Neural progenitor cell (in vitro differentiated cells): ENCODE measurements at places on chromosomes 11 and 22.

GRCh38 chr11:842370-843002 is at the start of the genes POLR2L and TSPAN4:
Gene POLR2L (minus strand): TSS chr11:842529. CDS start chr11:842508, 21 bp downstream.
Gene TSPAN4 (plus strand): TSS chr11:842852. CDS start chr11:850305, 7,453 bp downstream.
- DNase-seq: peak; percentile 97

- DNase-seq: peak; percentile 83
Observed at GRCh38 chr22:31148953-31149627, 8.8 kb upstream of the PLA2G3 start.

GRCh38 chr22:17137861-17138425 is 16.8 kb upstream of the TMEM121B start:
- DNase-seq: no peak

DNA sequence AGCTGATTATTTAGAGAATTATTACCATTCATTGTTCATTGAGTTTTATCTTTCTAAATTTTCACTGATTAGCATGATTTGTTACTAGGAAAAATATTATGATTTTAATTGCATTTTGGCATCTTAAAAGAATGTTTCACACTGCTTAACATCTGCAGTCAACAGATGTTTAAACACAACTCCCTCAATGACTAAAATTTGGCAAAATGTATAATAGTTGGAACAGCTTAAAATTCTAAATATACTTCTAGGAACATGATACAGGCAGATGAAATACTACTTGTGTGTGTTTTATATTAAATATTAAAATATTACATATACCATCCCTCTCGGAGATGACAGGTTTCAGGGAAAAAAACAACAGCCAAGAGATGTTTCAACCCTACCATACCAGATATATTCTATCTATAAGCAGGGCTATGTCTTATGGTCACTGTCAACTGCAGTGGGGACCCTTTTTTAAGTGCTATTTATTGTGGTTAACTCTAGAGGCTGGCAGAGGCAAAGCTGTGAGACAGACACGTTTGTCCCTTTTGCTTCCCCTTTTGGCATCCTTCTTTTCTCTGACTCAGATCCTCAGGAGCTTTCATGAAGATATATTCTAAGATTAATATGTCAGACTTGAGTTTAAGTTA is 81.9 kb downstream of the BDNF start:
- no peak for DNase-seq

DNA sequence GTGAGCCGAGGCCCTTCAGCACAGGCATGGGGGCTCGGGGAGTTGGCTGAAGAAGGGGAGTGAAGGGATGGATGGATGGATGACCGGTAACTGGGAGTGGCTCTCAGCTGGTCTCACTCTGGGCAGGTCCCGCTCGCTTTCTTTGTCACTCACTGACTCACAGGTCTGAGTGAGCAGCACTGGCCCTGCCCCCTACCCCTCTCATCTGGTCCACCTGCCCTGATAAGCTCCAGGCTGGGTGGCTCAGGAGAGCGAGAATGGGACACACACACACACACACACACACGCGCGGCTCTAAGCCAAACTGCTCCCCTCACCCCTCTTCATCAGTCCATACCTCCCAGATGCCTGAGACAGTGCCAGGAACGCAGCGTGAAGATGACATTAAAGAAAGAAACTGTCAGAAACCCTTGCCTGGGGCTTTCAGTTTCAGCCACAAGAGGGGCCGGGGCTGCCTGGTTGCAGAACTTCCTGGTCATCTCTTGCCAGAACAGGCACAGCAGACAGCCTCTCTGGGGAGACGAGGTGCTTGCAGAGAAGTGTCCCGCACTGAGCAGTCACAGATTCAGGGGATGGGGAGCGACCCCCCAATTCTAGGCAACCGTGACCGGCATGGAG is 16.5 kb upstream of the SHISAL1 start:
- no peak for DNase-seq

DNA sequence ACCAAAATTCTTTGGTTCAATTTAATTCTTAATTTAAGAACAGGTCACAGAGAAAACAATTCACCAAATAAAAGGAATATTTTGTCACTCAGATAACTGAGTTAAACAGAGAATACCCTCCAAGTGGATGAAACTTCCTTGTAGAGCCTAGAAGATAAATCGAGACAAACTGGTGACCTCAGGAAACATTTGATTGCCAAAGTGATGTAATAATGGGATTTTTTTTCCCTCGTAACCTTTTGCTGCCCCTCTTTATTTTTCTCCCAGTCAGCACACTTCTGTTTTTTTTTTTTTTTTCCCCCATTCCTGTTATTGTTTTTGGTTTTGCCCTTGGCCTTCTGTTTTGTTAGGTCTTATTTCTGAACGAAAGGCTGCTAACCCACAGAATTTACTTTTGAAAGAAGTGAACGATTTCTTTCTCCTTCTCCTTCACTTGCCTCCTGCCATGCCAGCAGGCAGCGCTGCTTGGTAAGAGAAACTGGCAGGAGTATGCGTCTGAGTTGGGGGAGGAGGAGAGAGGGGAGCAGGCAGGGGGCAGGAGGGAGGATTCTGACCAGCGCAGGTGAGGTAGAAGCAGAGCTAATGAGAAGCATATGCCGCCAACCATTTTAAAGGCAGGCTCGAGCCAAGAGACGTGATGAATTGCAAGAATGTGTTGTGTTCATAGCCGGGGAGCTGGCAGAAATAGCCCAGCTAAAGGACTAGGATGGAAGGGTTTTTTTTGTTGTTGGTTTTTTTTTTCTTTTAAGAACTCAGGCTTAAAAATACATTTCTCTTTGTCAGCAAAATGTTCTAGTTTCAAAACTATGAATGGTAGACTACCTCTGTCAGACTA is 121.9 kb upstream of the MTMR2 start:
- peak; percentile 55 for DNase-seq

- DNase-seq: no peak
Observed at GRCh38 chr11:19093976-19094375, 23.0 kb upstream of the ZDHHC13 start.

DNA sequence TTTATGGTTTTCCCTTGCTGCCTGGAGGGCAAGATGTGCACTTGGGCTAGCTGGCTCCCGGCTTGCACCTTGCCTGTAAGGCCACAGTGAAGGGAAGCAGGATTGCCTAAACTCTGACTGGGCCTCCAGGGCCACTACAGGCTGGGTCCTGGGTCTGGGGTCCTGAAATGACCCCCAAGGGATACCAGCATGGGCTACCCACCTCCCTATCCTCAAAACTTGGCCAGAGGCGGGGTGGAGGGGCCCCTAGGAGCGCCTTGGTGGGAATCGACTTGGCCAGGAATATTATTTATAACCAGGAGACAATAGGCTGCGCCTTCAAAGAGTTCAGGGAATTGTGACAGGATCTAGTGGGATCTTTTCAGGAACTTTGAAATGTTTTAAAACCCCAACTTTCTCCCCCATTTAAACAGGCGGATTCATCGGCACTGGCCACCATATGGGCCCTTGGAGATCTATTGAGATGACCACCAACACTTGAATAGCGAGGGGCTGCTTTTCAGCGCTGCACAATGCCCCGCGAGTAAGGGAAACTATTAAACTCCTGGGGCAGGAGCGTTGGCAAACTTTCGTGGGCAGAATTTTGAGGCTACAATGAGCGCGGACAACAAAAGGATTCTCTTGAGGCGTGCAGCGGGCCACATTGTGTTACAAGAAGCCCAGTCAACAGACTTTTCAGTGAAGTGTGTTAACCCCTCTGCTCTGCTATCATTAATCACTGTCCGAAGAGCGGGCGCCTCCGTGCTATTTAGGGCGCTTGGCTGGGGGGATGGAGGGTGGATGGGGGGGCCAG is 15.2 kb downstream of the PAX6 start:
- peak; percentile 77 for DNase-seq

DNA sequence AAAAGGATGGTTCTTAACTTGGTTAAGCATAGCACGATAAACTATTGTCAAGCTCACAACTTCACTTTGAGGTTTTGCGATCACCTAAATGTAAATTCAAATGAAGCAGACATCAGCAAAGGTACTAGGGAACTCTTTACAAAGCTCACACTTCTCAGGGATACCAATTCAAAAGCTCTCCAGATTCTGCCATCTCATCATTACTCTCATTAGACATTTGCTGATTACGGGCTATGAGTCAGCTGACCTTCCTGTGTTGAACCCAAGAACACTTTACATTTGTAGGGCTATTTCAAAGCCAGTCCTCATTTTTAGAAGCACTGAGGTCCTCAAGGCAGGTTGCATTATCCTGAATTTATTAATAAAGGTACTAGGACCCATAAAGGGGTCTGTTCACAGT is 28.4 kb upstream of the IZUMO1R start:
- no peak for DNase-seq

GRCh38 chr11:11480971-11481370 is 127.9 kb upstream of the CSNK2A3 start:
- DNase-seq: no peak

DNA sequence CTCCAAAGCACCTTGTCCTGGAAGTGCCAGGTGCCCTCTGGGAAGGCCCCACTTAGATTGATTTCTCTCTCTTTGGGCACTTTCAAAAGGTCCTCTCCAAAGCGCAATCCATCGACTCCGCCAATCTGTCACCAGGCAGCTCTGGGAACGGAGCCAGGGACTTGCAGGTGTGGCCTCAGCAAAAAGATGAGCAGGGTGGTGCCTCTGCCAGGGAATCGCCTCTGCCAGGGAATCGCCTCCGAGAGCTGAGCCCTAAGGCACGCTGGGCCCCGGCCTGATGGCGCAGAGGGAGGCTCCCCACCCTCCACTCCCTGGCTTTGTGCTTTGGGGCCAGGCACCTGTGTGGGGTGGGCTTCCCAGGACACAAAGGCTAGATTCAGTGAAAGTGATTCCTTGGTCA is 1391.3 kb downstream of the TBC1D22A start:
- DNase-seq: no peak

- peak; percentile 24 for DNase-seq
Observed at GRCh38 chr22:24806663-24807001, 621 bp downstream of the SGSM1 start.

- no peak for DNase-seq
Observed at GRCh38 chr11:68810164-68810563, 31.6 kb downstream of the CPT1A start.

DNA sequence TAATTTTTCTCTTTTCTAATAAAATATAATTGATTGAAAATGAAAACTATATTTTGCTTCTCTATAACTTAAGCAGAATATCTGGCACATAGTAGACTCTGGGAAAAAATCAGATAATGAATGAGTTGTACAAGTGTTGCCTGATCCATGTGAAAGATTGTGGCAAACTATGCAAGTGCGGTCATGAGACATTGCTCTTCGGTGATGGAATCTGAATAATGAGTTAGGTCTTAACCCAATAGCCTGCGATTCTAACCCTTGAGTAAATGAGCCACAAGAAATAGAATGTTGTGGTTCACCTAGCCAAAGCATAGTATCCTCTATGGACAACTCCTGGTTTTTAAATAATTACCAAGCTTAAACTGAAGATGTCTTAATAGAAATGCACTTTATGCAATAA is 333.7 kb upstream of the LUZP2 start:
- no peak for DNase-seq

DNA sequence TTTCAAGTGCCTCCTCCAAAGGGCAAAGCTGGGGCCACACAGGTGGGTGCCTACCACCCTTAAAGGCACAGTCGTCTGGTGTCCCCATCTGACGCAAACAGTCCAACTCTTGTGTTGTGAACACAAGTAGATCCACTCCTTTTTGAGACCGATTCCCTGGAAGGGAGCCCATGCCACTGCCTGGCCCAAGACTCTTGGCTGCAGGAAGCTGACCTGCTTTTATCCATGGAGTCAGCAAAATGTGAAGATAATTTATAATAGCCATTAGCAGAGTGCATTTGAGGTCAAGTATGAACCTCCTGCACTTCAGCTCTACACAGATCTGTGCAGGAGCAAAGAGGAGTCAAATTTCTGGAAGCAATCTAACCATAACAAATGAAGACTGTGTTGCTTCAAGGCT is 68.5 kb downstream of the ADM start:
- no peak for DNase-seq

DNA sequence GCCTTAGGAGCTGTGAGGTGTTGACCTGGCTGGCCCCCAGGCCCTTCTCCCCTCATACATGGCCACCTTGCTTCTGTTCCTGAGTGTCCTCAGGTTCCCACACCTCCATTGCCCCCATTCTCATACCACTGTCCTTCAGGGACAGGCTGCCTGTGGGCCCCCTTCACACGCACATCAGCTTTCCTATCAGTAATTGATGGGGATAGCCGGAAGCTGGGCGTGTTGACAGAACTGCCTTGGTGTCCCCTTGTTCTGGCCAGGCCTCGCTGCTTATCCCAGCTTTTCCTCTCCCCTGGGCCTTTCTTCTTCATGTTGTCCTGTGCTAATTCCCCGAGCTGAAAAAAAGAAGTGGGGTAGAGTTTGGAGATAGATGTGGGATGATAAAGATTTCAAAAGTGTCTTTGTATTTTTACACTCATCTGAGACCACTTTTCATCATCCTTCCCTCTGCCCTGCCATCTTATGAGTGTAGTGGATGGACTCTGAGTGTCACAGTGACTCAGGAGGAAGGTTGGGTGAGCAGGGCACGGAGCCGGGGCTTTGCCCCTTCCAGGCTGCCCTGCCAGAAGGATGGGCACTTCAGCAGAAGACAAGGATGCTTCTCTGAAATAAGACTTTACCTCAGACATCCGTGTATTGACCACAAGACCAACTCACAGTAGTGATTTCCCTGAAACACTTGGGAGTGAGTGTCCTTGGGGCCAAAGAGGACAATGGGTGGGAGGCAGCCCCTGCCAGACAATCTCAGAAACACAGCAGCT is 42.8 kb downstream of the MED15 start:
- DNase-seq: no peak

DNA sequence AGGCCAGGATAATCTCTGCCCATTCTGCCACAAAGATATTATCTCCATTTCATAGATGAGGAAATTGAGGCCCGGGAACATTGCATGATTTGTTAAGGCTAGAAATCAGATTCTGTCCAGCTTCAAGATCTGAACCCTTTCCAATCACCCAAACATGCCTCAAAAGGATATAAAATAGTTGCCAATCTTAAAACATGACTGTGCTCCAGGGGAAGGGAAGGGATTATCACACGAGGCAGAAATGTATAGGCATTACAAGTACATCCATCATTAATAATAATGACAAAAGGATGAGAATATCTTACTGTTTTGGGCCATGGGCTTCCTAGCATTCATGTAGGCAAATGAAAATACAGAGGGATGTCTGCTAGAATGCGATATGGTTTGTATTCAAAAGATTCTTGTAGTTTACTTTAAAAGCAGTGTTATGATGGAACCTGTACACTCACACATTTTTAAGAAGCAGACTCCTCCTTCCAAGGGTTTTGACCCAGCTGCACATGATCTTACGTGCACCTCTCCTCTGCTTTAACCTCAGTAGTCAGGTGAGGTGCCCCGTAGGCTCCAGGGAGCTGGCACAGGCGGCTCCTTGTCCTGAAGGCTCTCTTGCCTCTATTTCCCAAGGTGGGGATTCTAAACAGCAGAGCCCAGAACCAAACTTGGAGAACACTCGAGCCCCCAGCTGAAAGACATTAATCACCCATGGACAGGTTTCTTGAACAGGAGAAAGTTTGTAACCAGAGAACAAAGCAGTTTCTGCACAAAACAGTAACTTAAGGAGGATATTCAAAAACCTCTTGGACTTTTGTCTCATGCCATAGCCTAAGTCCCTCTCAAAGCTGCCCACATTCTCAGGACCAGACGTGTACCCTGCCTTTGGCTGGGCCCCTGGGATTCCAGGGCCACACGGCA is 36.0 kb downstream of the PARVA start:
- DNase-seq: no peak

GRCh38 chr22:22058633-22059290 is 76.2 kb upstream of the TOP3B start:
- no peak for DNase-seq

- DNase-seq: no peak
Observed at GRCh38 chr11:129131316-129131715, 60.8 kb downstream of the ARHGAP32 start.
